ENCODE measurements at places on chromosomes 7 and 10. TPM values are rescaled to one million over a fixed set of nuclear protein-coding genes. Genes with fewer than 3 reads are reported as not detected.

The GPR85 gene
- total RNA-seq, result 0.19 TPM

The LRRC17 gene
- 20.7 TPM for total RNA-seq

The GIMAP2 gene
- 55.9 TPM for total RNA-seq

The ATG9B gene
- total RNA-seq, result 0.19 TPM

The CALHM3 gene
- not detected for total RNA-seq

The SLC29A3 gene
- total RNA-seq, result 1.4 TPM

The ABCA13 gene
- not detected for total RNA-seq

The SKAP2 gene
- 11.1 TPM for total RNA-seq

The OR6B1 gene
- total RNA-seq, result not detected

The ZWINT gene
- 16.9 TPM for total RNA-seq

The HTR7 gene
- 0.47 TPM for total RNA-seq

The SPDYE2 gene
- not detected for total RNA-seq

The TUBAL3 gene
- total RNA-seq, result 0.18 TPM

The TCAF2 gene
- total RNA-seq, result 5.2 TPM

The CUZD1 gene
- total RNA-seq, result 0.54 TPM

The BTRC gene
- total RNA-seq, result 9.0 TPM

The LRRC18 gene
- not detected for total RNA-seq

The ZNF777 gene
- 4.7 TPM for total RNA-seq

The SEC61A2 gene
- total RNA-seq, result 4.7 TPM

The EGR2 gene
- 0.18 TPM for total RNA-seq

The IDE gene
- 26.0 TPM for total RNA-seq

The FRMPD2 gene
- total RNA-seq, result not detected

The PCBD1 gene
- 39.5 TPM for total RNA-seq

The FAM25G gene
- not detected for total RNA-seq

The TMEM225B gene
- 0.19 TPM for total RNA-seq

The MEPCE gene
- 42.9 TPM for total RNA-seq

The JCAD gene
- total RNA-seq, result 52.4 TPM

The NPSR1 gene
- not detected for total RNA-seq

The KLF14 gene
- total RNA-seq, result not detected

The MSMB gene
- 0.27 TPM for total RNA-seq

All from endothelial cell of coronary artery (primary cell).